ENCODE measurements at places on chromosomes 4 and X.

DNA sequence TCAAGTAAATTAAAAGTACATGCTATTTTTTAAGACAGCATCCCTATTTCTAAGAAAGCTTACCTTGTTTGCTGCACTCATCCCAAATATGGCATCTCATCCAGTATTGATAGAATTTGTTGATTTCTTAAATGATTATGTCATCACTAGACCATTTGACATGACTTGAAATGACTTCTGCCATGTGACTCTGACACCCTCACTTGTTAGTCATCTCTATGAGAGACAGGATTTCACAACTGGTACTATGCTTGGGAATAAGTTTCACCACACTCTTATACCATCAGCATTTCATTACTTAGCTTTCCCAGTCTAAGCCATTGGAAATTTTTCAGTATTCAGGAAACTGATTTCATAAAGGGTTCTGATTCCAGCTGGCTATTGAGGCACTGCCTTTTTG is 55.3 kb downstream of the TMPRSS11F start:
- no peak for DNase-seq

DNA sequence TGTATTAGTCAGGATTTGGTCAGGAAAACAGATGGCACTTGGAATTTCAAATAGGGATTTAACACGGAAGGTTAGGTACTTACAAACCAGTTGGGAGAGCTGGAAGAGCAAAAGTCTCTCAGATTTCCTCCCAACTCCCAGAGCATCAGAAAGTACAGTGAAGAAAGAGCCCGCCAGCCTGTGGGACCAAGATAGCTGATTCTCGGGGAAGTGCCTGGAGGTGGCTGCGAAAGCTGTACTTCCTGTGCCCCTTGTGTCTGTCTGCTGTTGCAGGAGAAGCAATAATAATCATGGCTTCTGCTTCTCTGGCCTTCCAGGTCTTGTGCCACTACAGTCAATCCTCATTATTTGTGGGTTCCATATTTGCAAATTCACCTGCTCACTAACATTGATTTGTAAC is 221.0 kb upstream of the BCOR start:
- no peak for DNase-seq

DNA sequence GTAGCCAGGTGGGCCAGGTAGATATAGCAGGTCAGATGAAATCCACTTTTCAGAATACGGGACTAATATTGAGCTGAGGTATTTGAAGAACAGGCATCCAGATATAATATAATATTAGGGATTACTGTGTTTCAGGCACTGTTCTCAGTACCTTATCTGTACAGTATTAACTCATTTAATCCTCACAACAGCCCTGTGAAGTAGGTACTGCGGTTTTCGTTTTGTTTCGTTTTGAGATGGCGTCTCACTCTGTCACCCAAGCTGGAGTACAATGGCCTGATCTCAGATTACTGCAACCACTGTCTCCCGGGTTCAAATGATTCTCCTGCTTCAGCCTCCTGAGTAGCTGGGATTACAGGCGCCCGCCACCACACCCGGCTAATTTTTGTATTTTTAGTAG is 129.6 kb downstream of the IL1RAPL2 start:
- no peak for DNase-seq

DNA sequence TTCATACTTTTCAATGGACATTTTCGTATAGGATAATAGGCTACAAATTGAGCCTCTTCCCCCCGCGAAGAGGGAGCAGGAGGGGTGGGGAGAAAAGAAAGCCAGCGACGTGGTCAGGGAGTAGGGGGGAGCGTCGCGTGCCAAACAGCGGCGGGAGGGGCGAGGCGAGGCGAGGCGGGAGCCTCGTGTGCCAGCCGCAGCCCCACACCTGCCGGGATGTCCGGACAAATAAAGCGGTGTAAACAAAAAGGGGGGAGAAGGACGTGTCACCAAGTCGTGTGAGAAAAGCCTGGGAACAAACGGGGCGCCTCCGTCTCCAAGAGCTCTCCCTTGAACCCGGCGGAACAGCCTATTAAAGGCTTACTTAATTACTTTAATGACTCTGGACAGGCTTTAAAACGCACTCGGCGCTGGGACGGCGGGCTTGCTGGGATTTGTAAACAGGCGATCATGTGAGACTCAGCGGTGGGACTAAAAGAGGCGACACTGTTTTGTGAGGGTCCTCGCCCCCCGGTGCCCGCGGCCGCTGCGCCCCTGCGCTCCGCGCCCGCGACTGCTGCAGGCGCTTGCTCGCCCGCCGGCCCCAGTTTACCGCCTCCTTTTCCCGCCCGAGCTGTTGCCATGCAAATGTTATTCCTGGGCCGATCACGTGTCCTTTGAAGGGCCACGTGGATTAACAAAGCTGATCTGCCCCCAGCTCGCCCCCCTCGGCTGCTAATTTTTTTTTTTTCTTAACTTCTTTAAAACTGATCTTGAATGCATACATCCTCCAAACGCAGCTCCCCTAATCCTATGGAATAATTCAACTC is at the start of gene HELT:
Gene HELT, plus strand, starts transcription at position 527 of the 809 bp plus-strand sequence. CDS start 439 bp downstream, outside the sequence.
- DNase-seq: no peak

- no peak for DNase-seq
Measured at GRCh38 chrX:31260351-31260750, 188.5 kb upstream of the FTHL17 start.

- no peak for DNase-seq
Measured at GRCh38 chr4:146261041-146261440, 46.7 kb downstream of the REELD1 start.

GRCh38 chr4:186666252-186666651 is 57.4 kb downstream of the FAT1 start:
- no peak for DNase-seq

GRCh38 chr4:74044677-74045076 is 6.2 kb upstream of the CXCL3 start:
- no peak for DNase-seq

DNA sequence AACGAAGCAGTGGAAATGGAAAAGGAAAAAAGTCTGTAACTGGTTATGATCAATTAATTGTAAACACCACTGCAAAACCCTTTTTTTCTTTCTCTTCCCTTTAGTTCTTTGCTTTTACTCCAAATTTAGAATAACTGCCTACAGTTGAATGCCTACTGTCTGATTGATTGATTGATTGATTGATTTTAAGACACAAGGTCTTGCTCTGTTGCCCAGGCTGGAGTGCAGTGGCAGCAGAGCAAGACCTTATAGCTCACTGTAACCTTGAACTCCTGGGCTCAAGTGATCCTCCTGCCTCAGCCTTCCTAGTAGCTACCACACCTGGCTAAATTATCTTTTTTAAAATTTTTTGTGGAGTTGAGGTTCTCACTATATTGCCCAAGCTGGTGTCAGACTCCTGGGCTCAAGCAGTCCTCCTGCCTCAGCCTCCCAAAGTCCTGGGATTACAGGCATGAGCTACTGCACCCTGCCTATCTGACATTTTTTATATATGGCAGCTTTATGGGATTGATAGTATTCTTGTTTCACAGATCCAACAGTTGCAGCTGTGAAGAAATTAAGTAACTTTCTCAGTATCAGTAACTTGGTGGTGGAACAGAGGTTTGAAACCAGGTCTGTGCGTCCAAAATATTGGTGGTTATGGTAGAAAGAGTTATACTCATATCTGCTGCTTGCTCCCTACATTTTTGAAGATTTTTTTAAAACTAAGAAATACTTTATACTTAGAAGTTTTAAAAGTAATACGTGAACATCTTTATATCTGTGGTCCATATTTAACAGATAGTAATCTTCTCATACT is 12.4 kb downstream of the UBE2K start:
- DNase-seq: no peak

GRCh38 chrX:20989361-20989760 is 384.9 kb upstream of the CNKSR2 start:
- no peak for DNase-seq

DNA sequence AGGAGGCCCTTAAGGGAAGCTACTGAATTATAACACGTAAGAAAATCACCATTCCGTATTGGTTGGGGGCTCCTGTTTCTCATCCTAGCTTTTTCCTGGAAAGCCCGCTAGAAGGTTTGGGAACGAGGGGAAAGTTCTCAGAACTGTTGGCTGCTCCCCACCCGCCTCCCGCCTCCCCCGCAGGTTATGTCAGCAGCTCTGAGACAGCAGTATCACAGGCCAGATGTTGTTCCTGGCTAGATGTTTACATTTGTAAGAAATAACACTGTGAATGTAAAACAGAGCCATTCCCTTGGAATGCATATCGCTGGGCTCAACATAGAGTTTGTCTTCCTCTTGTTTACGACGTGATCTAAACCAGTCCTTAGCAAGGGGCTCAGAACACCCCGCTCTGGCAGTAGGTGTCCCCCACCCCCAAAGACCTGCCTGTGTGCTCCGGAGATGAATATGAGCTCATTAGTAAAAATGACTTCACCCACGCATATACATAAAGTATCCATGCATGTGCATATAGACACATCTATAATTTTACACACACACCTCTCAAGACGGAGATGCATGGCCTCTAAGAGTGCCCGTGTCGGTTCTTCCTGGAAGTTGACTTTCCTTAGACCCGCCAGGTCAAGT is 6.9 kb upstream of the MSANTD1 start:
- no peak for DNase-seq

- no peak for DNase-seq
Measured at GRCh38 chr4:98508248-98508647, 150.2 kb downstream of the TSPAN5 start.
